Cardiac muscle cell (in vitro differentiated cells and primary cell): ENCODE measurements at places on chromosomes 11 and 22.

- no peak for DNase-seq
Measured at GRCh38 chr22:46697811-46698515, 40.1 kb downstream of the CERK start.

- peak; percentile 44 for DNase-seq
Measured at GRCh38 chr11:88345408-88345807, 7.9 kb upstream of the CTSC start.

- no peak for DNase-seq
Measured at GRCh38 chr22:29300807-29301601, 5.4 kb upstream of the GAS2L1 start.

DNA sequence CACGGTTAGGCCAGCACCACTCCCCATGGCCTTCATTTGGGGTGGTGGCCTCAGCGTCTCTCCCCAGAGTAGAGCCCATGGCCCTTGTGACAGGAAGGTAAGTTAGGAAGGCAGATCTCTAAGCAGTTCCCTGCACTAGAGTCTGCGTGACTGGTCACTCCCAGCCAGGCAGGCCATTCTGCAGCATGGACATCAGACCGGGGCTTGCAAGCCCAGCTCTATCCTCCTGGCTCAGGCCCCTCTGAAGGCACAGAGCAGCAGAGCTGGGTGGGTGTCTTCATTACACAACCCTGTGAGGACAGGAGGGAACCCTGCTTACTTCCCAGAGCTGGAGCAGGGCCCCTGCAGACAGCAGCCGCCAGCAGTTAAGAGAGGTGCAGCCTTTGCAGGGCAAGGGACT is 77.3 kb downstream of the PIWIL3 start:
- no peak for DNase-seq

GRCh38 chr11:97722065-97722464 is 1298.7 kb upstream of the CNTN5 start:
- no peak for DNase-seq

- no peak for DNase-seq
Measured at GRCh38 chr22:44289414-44290171, 23.2 kb downstream of the SHISAL1 start.

- DNase-seq: no peak
Measured at GRCh38 chr11:2839395-2839943, 46.1 kb downstream of the CDKN1C start.

GRCh38 chr11:108669711-108670110 is 4.8 kb downstream of the DDX10 start:
- DNase-seq: no peak

GRCh38 chr11:116896211-116896610 is 58.8 kb upstream of the APOA1 start:
- no peak for DNase-seq

DNA sequence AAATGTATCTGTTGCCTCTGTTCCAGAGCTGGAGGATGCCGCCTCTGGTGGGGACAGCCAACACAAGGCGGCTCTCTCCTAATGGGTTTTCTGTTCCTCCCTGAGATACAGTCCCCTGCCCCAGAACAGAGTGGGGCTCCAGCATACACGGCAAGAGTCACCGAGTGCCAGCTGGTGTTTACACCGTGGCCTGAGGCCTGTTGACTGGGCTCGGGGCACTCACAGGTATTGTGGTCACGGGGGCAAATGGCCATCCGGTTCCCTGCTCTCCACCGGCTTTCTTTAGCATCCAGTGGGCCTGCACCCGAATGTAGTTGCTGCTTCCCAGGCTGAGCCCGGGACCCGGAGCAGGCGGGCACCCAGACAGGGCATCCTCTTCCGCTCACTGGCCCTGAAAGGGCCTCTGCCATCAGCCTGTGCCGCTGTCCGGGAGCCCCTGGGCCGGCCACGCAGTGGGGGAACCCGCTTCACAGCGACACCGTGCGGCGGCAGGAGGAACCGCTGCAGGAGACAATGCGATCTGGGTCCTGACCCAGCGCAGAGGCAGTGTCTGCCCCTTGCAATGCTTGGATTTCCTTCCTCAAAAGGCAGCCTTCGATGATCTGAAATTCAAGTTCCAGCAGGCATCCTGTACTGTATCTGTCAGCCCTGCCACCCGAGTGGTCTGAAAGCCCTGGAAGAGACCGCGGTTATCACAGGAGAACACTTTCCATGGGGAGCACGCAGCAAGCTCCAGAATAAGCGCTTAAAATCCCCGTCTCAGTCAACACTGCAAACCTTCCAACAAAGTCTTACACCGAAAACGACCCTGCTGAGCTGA is 859 bp upstream of the KRTAP5-5 start:
- peak; percentile 75 for DNase-seq

DNA sequence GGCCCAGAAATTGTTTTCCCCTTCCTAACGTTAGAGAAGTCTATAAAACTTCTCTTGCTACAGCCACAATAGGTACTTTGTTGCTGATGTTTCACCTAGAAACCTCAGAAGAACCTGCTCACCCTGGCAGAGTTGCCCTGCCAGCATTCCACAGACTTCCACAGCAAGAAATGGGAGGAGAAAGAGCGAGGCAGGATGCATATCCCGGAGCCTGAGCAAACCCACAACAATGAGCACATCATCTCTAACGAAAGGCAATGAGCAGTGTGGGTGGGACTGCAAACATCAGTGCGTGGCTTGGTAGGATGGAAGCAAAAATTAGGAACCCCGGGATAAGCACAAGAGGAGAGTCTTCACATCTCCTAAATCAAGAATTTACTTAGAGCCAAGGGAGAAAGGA is 892.3 kb downstream of the OPCML start:
- DNase-seq: no peak

DNA sequence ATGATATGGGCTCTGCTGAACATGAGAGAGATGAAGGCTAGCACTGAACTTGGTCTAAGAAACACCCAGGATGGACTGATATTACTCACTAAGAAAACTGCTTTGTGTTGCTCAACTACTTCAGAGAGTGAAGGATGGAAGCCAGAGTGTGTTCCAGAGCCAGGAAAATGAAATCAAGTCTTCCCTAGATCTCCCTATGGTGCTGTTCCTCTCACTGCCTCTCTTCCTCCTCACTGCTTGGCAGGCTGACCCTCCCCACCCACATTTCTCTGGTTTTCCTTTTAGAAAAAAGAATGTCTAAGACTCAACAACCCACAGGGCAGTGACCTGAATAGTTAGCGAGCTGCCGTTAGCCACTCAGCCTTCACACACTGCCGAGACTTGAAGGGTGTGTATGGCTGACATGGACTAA is 65.6 kb downstream of the CCDC81 start:
- no peak for DNase-seq

GRCh38 chr11:97614606-97615005 is 1224.8 kb downstream of the JRKL start:
- DNase-seq: no peak

DNA sequence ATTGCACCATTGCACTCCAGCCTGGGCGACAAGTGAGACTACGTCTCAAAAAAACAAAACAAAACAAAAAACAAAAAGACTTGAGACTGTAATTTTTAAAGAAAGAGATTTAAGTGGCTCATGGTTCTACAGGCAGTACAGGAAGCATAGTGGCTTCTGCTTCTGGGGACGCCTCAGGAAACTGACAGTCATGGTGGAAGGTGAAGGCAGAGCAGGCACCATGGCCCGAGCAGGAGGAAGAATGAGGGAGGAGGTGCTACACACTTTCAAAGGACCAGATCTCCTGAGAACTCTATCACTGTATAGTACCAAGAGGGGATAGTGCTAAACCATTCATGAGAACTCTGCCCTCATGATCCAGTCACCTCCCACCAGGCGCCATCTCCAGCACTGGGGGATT is 52.0 kb downstream of the CBL start:
- no peak for DNase-seq

DNA sequence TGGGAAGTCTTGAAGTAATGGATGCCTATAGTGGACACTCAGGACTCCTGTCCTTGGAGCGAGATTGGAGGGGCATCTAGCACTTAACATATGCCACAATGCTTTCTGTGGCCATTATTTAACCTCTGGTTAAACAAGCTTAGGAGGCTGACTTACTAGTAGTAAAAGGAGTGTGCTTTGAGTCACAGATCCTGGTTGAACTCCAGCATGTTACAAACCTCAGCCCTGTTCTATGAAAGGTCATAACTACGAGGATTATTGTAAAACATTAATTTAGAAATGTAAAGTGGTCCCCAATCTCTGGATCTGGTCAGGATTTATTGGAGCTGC is 1.1 kb upstream of the LBHD1 start:
- no peak for DNase-seq

- peak; percentile 43 for DNase-seq
Measured at GRCh38 chr11:126153972-126154371, 57.5 kb downstream of the RPUSD4 start.

GRCh38 chr11:79097246-79097875 is 343.5 kb downstream of the TENM4 start:
- DNase-seq: peak; percentile 69

DNA sequence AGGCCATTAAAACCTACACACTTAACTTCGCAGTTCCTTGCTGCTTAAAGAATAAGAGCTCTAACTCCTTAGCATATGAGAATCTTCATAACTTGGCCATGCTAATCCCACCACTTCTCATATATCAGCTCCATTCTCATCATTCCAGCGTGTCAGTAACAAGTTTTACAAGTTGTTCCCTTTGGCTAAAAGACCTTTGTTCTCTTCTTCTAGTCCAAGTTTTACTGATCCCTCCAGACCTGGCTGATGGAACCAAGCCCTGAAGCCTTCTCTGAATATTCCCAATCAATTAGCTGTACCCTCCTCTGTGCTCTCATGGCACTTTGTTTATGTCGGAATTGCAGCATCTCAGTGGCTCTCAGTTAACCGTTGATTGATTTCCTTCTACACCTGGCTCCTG is 35.8 kb downstream of the GAB2 start:
- DNase-seq: no peak

DNA sequence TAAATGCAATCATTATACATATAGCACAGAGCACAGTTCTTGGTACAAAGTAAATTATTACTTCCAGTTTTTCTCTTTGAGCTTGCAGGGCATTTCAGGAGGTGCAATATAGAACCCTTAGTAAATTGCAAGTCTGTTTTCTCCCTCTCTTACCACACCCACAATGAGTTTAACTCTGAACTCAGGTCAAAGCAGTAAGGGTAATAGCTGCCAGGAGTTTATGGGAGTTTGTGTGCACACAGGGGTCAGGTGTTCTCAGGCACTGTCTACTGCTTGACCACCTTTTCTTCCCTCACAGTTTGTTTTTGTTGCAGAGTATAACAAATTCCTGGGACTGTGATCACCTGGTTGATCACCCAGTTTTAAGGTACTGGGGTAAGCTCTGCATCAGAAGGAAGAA is 478.5 kb upstream of the TENM4 start:
- no peak for DNase-seq

GRCh38 chr11:34744511-34744910 is 123.6 kb downstream of the EHF start:
- DNase-seq: no peak

- no peak for DNase-seq
Measured at GRCh38 chr11:8243458-8243857, 20.2 kb downstream of the LMO1 start.

- no peak for DNase-seq
Measured at GRCh38 chr22:47394504-47395440, 632.3 kb downstream of the TBC1D22A start.

DNA sequence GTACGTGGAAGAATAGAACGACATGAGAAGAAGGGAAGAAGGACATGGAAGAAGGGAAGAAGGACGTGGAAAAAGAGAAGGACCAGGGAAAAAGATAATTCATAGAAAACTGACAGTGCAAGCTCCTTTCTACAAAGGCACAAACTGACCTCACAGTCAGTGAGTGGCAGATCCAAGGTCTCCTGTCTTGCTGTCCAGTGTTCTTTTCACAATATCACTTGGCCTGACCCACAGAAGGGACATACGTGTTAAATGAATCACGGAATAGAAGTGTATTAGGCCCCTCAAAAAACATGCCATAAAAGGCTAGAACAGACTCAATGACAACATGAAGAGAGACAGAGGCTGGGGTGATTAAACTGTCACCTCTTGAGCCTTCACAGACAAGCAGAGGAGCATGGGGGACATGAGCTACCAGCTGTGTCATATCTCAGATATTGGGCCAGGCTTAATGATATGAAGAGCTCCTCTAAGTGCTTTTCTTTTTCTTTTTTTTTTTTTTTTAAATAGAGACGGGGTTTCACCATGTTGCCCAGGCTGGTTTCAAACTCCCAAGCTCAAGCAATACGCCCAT is 4.6 kb downstream of the ASCC2 start:
- peak; percentile 41 for DNase-seq

GRCh38 chr22:36520423-36520822 is 8.5 kb downstream of the EIF3D start:
- no peak for DNase-seq

- DNase-seq: peak; percentile 82
Measured at GRCh38 chr22:31230871-31231621, 18.9 kb downstream of the LIMK2 start.

DNA sequence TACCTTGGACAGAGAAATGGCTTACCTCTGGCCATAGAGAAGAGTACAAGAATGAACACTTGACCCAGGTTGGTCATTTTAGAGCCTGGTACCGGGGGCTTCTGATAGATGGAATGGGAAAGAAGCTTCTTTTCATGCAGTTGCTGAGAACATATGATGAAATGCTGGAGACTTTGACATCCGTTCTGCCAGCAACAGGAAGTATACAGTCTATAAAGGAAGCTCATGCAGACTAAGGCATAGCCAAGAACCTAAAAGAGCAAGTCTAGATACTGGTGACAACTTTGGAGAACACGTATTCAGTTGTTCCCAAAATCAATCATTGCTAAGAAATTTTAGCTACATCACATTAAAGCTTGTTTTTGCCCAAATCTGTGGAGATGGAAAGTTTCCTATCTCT is 894.6 kb downstream of the METTL15 start:
- no peak for DNase-seq

DNA sequence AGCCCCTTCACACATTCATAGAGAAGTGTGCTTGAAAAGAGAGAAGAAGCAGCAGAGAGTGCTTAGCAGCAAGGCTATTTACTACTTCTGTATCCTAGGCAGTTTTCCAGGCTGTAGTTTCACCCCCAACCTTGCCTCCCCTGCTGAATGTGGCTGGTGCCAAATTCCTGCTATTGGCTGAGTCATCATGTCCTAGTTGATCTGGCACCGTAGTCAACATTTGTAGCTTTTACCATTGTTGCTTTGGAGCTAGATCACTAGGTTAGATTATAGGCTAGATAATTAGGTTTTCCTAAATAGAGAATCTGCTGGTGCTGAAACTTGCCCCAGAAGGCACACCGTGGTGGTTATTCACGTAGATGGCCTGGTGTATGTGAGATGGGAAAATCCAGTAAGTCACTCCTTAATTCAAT is 32.7 kb downstream of the ARHGAP42 start:
- no peak for DNase-seq

DNA sequence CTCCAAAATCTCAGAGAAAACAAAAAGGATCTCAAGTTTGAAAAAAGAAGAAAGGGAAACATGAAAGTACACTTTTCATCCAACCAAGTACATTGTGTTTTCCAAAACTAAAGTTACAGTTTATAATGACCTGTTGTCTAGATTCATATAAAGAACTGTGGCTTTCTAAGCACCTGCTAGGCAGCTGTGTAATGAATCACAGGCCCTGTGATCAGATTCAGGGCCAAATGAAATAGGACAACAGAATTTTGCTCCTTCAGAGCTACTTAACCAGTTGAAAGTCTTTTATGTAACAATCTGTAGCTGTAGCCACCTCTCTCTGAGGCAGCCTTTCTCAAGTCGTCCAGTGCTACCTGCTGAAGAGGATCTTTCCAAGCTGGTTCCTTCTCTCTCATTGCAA is 960.0 kb upstream of the RAG2 start:
- DNase-seq: no peak

- DNase-seq: no peak
Measured at GRCh38 chr11:129814244-129815014, 1.2 kb upstream of the TMEM45B start.

GRCh38 chr11:95154514-95154913 is 64.9 kb downstream of the ENDOD1 start:
- DNase-seq: peak; percentile 70
